ENCODE measurements at places on chromosomes 2 and 18.

GRCh38 chr2:128788636-128789220 lies 470.1 kb upstream of the HS6ST1 start:
- no peak for DNase-seq

- no peak for DNase-seq
These were observed 855.6 kb downstream of the TSN start for GRCh38 chr2:122610948-122611609.

GRCh38 chr2:169080250-169081069 lies 11.1 kb downstream of the DHRS9 start:
- peak; percentile 46 for DNase-seq

GRCh38 chr2:34308140-34308539 lies 709.0 kb upstream of the FAM98A start:
- DNase-seq, result no peak

GRCh38 chr2:128988967-128989366 lies 670.3 kb upstream of the HS6ST1 start:
- no peak for DNase-seq

DNA sequence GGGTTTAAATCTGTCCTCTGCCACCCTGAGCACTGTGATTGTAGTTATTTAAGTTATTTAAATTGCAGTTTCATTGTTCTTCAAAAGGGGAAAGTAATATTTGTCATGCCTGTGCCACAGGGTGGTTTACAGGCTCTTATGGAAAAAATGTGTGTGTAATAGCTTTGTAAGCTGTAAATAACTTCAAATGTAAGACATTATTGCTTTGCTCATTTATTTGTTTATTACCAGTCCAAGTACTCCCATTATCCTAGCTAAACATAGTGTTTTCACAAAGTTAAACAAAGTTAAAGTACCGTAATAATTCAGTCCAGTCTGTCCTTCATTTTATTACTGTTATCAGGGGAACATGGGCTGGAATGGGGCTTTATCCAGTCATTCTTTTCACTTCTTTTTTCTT lies 43.4 kb upstream of the IGFBP2 start:
- DNase-seq, result no peak

DNA sequence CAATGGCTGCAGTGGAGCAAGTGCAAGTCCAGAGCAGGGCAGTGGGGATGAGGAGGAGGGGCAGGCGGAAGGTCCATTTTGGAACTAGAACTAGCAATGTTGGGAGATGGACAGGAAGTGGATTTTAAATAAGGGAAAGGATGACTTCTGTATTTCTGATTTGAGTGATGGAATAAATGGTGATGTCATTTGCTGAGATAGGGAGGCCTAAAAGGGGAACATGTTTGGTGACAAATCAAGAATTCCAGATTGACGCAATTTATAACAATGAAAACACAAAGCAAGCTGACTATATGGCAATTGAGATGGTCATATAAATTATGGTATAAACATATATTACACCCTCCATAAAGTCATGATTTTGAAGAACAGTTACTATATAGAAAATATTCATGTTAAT lies 209.3 kb downstream of the SS18 start:
- no peak for DNase-seq
